Stimulated activated CD8-positive, alpha-beta memory T cell treated with anti-CD3 and anti-CD28 coated beads, Interleukin-15, amount 100 ng/mL, for 4 hours (primary cell): ENCODE measurements at places on chromosomes 4 and X.

GRCh38 chrX:10015723-10016518 lies 48.8 kb downstream of the CLDN34 start:
- no peak for DNase-seq

DNA sequence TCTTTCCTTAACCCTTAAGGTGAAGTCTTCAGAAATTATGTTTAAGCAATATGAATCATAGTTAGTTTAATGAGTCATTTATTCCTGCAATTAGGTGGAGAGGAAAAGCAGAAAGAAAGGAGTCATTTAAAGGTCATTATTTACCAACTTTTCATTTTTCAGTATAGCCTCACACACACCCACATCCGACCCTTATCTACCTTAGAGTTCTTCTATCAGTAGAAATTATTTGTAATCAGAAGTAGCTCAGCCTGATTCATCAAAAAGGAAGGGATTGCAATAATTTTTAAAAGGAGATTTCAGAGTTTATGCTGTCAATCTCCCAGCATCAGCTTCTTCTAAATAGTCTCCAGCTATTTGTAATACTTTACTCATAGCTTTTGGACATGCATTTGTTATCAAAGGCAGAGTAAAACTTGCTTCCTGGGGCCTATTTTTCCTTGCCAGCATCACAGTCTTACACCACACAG lies 5.9 kb downstream of the ANXA10 start:
- no peak for DNase-seq

- DNase-seq: no peak
Measured at GRCh38 chr4:151670843-151671242, 90.0 kb downstream of the GATB start.

GRCh38 chr4:26821677-26822503 lies 38.8 kb upstream of the STIM2 start:
- DNase-seq: no peak

- no peak for DNase-seq
Measured at GRCh38 chr4:11593576-11594116, 165.0 kb upstream of the HS3ST1 start.

DNA sequence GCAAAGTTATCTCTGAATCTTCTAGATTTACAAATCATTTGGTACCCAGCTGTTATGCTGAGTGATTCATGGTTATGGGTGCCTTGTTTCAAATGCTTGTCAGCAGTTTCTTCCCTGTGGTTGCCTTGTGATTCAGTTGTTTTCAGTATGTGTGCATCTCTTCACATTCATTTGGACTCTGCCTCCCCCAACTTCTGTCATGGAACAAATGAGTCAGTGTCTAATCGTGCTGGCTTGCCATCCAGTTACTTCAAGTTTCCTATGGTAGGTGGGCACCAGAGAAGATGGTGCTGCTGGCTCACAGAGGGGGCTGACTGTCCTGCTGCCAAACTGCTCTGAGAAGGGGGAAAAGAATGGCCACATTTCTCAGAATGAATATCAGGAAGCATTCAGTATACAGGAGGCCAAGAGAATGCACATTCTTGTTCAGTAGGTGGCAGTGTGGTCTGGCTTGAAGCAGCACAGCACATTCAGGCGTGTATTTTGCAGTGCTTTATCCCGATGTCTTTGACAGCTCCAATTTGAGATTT lies 260.9 kb downstream of the GLUD2 start:
- DNase-seq: no peak

DNA sequence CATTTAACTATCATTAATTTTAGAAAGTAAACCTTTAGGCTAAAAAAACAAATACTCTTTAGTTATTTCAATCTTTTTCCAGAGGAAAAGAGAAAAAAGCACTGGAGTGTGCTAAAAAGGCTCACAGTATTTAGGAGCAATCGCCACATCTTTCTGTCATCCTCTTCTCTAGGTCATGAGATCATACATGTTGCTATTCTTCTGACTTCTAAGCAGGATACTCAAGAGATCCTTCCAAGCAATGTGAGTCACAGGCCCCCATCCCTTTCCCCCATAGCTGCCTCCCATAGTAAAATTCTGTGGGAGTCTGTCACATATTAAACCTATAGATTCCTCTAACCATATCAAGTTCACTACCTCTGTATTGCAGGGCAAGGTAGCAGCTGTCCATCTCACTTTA lies 7.7 kb downstream of the EDNRA start:
- no peak for DNase-seq

GRCh38 chr4:123031664-123032063 lies 109.3 kb upstream of the NUDT6 start:
- no peak for DNase-seq

DNA sequence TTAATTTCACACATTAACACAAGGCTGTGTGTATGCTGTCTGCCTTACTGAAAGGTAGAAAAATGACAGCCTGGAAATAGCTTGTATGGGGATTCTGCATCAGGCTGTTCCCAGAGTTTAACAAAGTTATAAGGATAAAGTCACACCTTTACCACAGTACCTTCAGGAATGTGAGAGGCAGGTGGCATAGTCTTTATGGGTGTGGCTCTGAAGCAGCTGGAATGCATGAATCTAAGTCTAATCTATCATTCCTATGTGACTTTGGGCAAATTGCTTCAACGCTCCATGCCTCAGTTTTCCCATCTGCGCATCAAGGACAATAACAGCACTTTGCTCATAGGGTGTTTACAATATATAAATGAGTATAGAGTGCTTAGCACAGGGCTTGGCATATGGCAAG lies 84.2 kb upstream of the EGFL6 start:
- DNase-seq: no peak

DNA sequence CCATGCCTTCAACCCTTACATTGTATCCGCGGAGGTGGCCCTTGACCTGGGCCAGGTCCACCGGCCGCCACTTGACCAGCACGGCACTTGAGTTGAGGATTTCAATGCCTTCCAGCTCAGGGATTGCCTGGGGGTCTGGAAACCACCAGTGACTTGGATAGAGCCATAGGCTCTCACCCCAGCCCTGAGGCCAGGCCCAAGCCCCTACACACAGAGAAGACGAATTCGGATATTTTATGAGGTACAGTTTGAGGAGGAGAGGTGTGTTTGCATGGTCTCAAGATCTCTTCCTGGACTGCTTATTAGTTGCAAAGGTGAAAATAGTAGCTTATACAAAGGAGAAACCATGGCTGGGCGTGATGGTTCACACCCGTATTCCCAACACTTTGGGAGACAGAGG lies 20.3 kb downstream of the L1CAM start:
- no peak for DNase-seq

- no peak for DNase-seq
Measured at GRCh38 chr4:120009731-120010130, 56.9 kb downstream of the MAD2L1 start.

GRCh38 chrX:88135735-88136134 lies 611.3 kb upstream of the CPXCR1 start:
- DNase-seq: no peak

DNA sequence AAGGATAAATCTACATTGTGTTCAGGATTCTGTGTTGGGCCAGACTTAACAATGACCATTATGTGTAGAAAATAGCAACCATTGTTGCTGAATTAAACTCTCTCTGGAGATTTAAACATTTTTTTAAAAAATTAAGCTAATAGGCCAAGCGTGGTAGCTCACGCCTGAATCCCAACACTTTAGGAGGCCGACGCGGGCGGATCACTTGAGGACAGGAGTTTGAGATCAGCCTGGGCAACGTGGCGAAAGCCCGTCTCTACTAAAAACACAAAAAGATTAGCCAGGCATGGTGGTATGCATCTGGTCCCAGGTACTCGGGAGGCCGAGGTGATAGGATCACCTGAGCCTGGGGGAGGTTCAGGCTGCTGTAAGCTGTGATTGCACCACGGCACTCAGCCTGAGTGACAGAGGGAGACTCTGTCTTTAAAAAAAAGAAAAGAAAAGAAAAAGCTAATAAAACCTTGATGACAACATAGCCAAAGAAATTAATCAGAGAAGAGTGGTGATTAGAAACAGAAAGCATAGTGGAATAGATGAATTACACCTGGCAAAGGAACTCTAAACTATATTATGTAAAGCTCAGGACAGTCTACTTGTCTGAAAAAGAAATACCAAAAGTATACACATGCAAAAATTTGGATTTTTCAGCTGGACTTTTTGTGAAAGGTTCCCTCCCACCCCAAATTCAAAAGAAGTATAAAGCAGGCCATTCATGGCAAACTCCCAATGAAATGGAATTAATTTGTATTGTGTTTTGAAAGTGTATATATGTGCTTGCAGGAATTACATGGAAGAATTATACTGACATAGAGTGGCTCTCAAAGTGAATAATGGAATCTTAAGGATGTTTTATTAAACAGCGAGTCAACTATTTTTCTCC lies 21.9 kb downstream of the PLS3 start:
- DNase-seq: no peak

GRCh38 chr4:80197601-80198440 lies 518 bp downstream of the PRDM8 start:
- DNase-seq: no peak

GRCh38 chrX:47482512-47483305 lies at the start of gene ZNF41:
Gene ZNF41, minus strand, starts transcription at chrX:47483222. Its CDS starts 15,741 bp downstream, at chrX:47467481.
- DNase-seq: peak; percentile 52

- DNase-seq: no peak
Measured at GRCh38 chrX:27608671-27609070, 18.5 kb downstream of the DCAF8L2 start.

GRCh38 chr4:39655211-39655610 lies 16.5 kb upstream of the SMIM14 start:
- DNase-seq: no peak

DNA sequence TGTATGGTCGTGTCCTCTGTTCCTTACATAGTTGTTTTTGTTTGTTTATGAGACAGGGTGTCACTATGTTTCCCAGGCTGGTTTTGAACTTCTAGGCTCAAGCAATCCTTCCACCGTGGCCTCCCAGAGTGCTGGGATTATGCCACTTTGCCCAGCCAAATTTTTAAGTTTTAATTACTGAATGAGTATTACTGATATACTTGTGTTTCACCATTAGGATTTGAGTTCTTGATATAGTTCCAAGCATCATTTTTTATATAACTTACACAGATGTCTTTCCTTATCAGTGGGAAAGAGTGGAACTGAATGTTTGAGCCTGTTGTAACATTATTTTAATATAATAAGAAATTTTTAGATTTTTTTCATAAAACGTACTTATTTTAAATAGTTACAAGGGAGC lies 20.4 kb downstream of the TMEM165 start:
- no peak for DNase-seq

GRCh38 chr4:1872870-1873269 lies 1.7 kb downstream of the NSD2 start:
- DNase-seq: no peak

GRCh38 chrX:39551762-39552161 lies 546.0 kb downstream of the BCOR start:
- no peak for DNase-seq

GRCh38 chr4:33149658-33150524 lies 2429.7 kb downstream of the PCDH7 start:
- no peak for DNase-seq

DNA sequence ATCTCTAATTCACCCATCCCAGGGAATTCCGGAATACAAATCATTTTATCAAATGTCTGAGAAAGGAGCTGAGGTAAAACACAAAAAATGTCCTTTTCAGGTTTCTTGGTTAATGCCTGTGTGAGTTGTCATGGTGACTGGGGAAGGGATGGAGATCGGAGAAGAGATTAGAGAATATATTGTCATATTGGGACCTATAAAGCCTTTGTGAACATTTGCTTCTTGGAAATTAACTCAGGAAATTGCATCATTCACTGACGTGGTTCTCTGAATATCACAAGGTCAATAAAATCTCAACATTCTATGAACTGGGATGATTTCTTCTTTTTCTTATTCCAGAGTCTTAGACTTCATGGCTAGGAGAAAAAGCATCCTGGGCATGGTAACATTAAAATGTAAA lies 174.8 kb upstream of the GLRA2 start:
- DNase-seq: no peak

DNA sequence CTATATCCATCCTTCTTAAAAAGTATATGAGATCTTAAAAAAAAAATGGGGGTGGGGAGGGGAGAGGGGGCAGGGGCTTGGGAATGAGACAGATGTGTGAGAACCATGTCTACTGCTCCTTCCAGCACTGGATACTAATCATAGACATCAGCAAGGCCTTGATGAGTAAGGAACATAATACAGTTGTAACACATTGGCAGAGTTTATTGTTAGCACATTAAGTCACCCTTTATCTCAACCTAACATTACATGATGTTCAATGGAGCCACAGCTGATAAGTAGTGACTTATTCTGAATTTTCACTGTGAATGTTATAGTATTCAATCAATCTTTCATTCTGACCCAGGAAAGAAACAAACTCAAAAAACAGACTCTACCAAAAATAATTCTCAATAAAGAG lies 47.3 kb upstream of the KCNE5 start:
- DNase-seq: no peak

DNA sequence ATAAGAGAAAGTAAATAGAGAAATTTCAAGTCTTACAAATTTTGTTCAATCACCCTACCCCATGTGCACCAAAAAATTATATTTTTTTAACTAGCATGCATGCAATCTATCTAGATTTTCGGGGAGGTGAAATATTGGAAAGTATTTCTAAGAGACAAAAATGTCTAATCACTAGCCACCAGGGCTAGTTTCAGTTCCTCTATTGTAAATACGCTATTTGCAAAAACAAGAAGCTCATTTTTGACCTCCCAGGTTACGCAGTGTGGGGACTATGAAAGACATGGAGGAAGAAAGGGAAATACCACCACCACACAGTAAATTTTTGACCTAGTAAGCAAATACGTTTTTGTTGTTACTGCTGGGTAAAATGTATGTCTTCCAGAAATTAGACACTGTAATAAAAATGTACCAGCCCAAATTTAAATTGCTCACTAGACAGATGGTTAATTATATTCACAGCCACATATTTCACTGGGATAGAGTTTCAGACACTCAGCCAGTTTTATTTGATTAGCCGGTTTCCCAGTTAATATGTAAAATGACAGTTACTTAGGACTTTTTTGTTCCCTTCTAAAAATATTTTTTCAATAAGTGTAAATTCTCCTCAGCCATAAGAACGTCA lies 2.2 kb downstream of the NEXMIF start:
- DNase-seq: no peak

DNA sequence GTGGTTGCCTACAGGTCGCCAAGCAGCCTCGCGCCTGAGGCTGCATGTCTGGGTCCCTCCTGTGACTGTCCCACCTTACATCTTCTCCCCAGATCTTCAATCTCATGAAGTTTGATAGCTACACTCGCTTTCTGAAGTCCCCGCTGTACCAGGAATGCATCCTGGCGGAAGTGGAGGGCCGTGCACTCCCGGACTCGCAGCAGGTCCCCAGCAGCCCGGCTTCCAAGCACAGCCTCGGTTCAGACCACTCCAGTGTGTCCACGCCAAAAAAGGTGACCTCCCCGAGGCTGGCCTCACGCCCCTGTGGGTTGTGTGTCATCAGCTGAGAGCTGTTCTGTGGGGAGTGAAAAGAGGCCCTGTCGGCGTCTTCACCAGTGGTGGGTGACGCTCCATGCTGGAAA lies 24.9 kb upstream of the HGFAC start:
- DNase-seq: no peak

- no peak for DNase-seq
Measured at GRCh38 chrX:16333453-16333852, 166.2 kb downstream of the MAGEB17 start.
